ENCODE measurements at places on chromosomes 1 and 21.
A peak's percentile ranks its signal among the peaks of the same experiment; 100 is the strongest.

- DNase-seq = peak; percentile 65
Measured at GRCh38 chr1:25197982-25198662, 34.2 kb downstream of the SYF2 start.

GRCh38 chr1:37493336-37494098 is 19.1 kb downstream of the ZC3H12A start:
- no peak for DNase-seq

DNA sequence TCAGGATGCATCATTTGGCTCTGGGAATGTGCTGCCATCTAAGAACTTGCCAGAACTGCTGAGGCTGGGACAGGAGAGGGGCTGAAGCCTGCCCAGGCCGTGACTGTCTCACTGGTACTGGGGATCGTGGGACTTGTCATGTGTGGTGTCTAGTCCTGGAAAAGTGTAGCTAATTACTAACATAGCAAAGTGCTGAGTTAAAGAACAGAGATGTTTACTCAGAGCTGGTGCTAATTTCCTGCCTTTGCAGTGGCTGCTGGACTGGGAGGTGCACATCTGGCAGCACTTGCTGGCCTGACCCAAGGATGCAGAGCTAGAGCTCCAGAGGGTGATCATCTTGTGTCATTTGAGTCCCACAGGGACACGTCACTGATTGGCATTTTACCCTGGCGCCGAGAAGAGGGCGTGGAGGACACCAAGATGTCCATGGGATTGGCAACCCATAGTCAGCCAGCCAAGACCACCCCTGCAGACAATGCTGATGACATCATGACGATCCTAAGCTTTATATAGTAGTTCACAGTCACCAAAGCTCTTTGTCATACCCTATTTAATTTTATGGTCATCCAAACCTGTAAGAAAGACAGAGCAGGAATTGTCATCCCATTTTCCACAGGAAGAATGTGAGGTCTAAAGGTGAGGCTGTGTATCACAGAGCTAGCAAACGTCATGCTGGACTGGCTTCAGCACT is 110.1 kb upstream of the SLC44A3 start:
- peak; percentile 33 for DNase-seq

DNA sequence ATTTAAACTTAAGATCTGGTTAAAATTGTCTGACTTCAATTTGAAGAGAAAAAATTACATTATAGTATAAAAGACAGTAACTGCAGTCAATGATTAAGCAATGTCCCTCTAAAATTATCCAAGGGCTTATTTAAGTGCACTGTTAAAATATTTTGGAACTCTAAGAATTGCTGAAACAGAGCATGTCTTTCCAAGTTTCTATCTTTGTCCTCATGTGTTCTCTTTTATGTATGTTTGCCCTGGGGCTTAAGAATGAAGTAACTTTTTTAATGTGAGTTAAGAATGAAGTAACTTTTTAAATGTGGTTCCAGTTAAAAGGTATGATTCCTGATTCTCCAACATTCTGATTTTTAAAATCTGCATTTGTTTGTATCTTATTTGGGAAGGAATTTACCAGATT is 69.0 kb upstream of the MARK1 start:
- no peak for DNase-seq

DNA sequence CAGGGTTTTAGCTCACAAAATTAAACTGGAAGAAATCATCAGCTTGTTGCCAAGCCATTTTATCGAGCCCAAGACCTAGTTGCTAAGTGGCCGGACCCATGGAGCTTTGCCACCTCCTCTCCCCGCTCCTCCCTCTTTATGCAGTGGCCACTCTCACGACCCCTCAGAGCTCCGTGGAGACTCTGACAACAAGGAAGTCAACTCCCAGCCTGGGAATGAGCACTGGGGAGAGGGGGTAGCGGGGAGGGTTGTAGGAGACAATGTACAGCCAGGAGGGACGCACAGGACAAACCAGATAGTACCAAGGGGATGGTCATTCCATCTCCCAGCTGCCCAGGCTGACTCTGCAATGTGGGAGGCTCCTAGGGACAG is 250.9 kb downstream of the SIPA1L2 start:
- DNase-seq = no peak

DNA sequence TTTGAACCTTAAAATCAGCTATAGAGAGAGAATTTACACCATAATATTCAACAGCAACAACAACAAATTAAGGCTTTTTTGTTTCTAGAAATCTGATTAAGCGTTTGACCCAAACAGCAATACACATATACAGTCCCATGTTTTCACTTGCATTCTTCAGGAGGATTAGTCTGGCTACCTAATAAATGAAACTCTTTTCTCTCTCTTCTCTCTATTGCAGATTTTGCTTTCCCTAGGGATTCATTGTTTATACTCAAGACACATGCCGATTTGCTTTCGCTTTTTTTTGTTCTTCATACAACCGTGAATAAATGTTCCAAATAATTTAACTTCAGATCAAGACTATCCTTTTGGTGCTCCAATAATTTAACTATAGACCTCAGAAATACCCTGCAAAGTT is 162.4 kb upstream of the PTBP2 start:
- no peak for DNase-seq

DNA sequence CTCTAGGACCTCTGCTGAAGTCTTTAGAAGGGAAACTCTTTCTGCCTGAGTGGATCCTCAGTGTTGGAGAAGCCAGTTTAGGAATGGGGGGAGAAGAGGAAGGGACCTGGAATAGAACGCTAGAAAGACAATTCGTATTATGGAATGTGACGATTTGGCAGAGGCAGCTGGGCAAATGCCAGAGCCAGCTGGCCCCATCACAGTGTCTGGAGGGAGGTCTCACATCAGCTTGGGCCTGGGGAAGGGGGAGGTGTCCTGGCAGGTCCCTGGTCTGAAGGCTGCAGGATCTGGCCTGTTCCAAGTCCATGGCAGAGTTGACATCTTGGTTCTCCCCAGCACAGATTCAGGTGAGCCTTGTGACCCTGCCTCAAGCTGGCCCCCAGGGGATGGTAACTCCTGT is 11.3 kb downstream of the TMCC2 start:
- DNase-seq = no peak

GRCh38 chr1:12162459-12163137 is 4.2 kb upstream of the TNFRSF1B start:
- DNase-seq = no peak

GRCh38 chr1:50163680-50164079 is 55.0 kb downstream of the ELAVL4 start:
- DNase-seq = no peak

DNA sequence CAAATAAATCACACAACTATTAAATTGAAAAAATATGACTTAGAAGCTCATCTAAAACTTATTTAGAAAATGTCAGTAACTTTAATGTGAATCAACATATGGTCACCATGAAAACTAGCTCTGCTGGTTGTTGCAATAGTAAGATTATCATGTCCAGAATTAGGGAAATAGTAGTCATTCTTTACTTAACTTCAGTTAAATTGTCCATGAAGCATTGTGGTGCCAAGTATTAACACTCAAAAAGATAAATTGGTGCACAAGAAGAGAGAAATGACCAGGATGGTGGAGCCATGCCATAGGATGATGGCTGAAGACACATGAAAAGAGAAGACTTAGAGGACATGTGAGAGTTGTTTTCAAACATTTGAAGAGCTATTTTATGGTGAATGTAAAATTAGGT is 130.2 kb upstream of the PTGFR start:
- DNase-seq = no peak

DNA sequence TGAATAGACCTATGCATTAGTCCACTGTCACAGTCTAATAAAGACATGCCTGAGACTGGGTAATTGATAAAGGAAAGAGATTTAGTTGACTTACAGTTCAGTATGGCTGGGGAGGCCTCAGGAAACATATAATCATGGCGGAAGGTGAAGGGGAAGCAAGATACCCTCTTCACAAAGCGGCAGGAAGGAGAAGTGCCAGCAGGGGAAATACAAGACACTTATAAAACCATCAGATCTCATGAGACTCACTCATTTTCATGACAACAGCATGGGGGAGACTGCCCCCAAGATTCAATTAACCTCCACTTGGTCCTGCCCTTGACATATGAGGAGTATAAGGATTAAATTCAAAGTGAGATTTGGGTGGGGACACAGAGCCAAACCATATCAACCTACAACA is 59.4 kb downstream of the CAPN9 start:
- DNase-seq = no peak

DNA sequence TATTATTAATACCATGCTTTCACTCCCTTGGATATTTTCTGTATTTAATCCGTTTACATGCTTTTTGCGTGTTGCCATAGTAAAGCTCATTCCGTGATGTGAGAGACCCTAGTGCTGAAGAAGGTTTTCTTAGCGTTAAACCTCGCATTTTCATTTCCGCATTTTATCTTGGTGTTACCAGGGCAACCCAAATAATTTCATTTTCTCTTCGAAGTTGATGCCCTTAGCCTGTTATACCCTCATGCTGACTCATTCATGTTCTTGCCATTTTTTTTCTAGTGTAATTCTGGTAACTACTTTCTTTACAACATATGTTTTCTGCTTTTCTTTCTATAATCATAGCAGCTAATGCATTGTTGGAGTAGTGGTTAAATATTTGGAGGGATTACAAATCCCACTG is 37.2 kb downstream of the LRRC8C start:
- DNase-seq = no peak

GRCh38 chr21:35144978-35145377 is 95.9 kb upstream of the RUNX1 start:
- DNase-seq = no peak

DNA sequence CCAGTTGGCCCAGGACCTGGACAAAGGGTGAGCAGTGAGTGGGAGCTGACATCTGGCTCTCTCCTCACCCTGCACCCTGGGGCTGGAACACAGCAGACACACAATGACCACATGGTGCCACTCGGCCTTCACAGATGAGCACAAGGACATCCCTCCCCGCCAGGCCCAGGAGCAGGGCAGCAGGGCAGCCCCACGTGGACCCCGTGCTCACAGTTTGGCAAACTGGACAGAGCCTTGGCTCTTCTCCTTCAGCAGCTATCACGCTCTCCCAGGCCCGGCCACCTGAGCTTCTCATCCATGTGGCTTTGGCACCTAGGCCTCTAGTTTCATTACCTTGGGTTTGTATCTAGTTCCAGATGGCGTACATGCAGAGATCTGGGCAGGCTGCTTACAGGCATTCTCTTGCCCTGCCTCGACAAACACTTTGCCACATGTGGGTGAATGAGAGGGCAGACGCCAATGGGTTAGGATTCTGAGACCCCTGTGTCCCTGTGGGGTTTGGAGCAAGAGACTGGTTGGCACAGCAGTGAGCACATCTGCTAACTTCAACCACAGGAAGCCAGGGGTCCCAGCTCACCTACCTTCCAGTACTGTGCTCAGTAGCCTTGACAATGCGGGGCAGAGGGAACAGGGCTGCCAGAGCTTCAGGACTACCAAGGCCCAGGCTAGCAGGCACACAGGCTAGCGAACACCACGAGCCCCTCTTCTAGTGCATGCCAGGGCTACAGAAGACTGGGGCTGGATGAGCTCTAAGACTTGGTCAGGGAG is 3.4 kb upstream of the PTPRF start:
- no peak for DNase-seq

- no peak for DNase-seq
Measured at GRCh38 chr21:43854773-43855633, 10.0 kb upstream of the AGPAT3 start.

- no peak for DNase-seq
Measured at GRCh38 chr1:109794319-109795132, 30.8 kb upstream of the EPS8L3 start.

- no peak for DNase-seq
Measured at GRCh38 chr1:8902765-8903164, 24.3 kb upstream of the ENO1 start.

DNA sequence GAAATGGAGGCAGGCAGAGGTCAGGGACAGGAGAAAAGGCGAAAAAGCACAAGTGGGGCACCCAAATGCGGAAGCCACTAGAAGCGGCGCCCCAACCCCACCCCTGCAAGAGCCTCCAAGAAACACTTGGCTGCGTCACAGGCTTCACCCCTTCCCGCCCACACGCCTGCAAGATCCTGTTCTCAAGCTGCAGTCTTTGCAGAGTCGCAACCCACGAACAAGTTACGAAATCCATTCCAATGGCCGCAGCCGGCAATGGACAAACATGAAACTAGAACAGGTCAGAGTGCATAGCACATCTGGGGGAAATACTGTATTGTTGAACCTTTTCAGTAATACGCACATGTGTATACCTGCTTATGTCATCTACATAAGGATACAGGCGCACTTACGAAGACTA is 103.6 kb downstream of the PSMG1 start:
- no peak for DNase-seq

- no peak for DNase-seq
Measured at GRCh38 chr1:58206749-58207148, 339.8 kb downstream of the OMA1 start.

- no peak for DNase-seq
Measured at GRCh38 chr1:236201786-236202185, 59.4 kb downstream of the GPR137B start.
